ENCODE measurements at places on chromosomes 6 and 20.

GRCh38 chr6:13407709-13408695, 79.4 kb downstream of the GFOD1 start:
- no peak overlapping the region for H3K4me3 ChIP-seq
- H3K4me1 ChIP-seq: no peaks in the 10 kb centered on the region

DNA sequence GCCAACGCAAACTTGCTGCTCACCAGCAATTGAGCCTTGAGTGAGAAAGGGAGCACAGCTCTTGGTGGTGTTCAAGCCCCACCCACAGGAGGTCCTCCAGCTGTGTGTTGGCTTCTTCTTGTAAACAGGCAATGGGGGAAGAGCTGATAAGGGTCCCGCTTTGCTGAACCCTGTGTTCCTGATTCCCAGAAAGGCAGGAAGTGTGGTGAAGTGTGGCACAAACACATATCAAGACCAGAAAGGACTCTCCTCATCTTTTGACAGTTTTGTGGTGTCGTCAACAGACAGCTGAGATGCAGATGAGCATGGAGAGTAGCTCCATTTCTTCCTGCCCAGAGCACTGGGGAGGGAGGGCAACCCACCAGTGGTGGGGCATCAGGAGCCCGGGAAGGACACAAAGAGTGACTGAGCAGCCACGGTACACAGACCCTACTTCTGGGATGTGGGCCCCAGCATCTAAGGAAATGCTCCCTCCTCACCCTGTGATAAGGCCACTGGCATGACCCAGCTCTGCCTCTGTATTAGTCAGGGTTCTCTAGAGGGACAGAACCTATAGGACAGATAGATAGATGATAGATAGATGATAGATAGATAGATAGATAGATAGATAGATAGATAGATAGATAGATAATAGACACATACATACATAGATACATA, 188.9 kb upstream of the TAB2 start:
- H3K4me3 ChIP-seq: no peak overlapping the region
- no peaks in the 10 kb centered on the region for H3K36me3 ChIP-seq
- peak; percentile 26 for DNase-seq
- peaks cover 72% of the 10 kb centered on the region for H3K4me1 ChIP-seq

- peaks cover 12% of the 10 kb centered on the region for H3K4me1 ChIP-seq
- DNase-seq: no peak
- no peak overlapping the region for H3K27ac ChIP-seq
- no peaks in the 10 kb centered on the region for H3K36me3 ChIP-seq
- no peak overlapping the region for H3K4me3 ChIP-seq
- H3K27me3 ChIP-seq: no peaks in the 10 kb centered on the region
Measured at GRCh38 chr6:144673807-144674206, 388.7 kb downstream of the UTRN start.

- no peak overlapping the region for H3K4me3 ChIP-seq
- no peaks in the 10 kb centered on the region for H3K27me3 ChIP-seq
- H3K4me1 ChIP-seq: peaks cover 12% of the 10 kb centered on the region
- no peaks in the 10 kb centered on the region for H3K36me3 ChIP-seq
Measured at GRCh38 chr6:25417046-25417605, 138.0 kb downstream of the CARMIL1 start.
